ENCODE measurements at places on chromosomes 4 and X.

- DNase-seq = no peak
These were observed 26.5 kb downstream of the TBC1D1 start for GRCh38 chr4:37917388-37917787.

DNA sequence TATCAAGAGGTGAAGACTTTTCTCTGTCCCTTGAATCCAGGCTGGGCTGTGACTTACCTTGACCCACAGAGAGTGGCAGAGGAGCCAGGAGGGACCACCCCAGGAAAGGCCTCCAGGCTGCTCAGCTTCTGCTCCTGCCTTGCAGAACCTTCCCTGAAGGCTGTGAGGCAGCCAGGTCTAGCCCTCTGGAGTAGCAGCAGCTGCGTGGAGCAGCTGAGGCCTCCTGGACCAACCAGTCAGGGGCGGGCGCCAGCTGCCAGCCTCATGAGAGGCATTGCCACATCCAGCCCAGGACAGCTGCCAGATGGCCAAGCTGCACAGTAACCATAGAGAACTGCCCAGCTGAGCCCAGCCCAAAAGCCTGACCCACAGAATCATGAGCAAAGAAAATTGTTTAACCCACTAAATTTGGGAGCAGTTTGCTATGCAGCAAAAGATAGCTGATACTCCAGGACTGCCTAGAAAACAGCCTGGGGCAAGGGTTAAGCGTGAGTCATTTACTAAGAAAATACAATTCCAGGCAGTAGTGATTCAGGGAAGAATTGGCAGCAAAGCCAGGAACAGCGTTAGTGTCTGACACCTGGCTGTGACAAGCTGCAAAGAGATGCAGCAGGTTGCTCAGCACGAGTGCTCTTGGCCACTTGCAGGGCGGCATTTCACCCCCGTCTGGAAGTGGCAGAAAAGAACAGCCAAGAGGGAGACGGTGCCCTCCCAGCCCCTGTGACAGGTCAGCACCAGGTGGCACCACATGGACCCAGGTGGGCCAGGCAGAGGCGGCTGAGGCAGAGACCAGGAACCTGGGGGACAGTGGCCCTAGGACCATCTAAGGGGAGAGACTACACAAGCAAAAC is 14.7 kb upstream of the PDE6B start:
- DNase-seq = no peak

- DNase-seq = no peak
These were observed 92.1 kb downstream of the SHROOM4 start for GRCh38 chrX:50721764-50722521.

GRCh38 chr4:139214039-139214534 is 37.1 kb upstream of the ELF2 start:
- no peak for DNase-seq

DNA sequence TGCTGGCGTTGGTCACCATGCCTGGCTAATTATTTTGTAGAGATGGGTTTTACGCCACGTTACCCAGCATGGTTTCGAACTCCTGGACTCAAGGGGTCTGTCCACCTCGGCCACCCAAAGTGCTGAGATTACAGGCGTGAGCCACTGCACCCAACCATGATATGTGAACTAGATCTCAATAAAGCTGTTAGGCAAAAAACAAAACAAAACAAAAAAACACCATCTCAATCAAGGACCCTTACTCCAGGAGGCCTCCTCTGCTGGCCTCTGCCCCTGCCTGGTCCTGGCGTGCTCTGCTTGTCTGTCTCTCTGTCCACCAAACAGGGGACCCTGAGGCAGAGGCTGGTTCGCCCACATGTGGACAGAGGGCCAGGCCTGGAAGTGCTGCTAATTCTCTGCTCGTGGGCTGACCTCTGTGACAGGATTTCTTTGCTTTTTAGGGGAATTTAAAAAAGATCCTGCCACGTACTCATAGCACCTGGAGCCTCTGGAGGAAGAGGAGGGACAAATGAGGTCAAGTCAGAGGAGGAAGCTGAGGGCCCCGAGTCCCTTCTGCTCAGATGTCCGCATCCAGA is 32.7 kb upstream of the WFS1 start:
- no peak for DNase-seq

DNA sequence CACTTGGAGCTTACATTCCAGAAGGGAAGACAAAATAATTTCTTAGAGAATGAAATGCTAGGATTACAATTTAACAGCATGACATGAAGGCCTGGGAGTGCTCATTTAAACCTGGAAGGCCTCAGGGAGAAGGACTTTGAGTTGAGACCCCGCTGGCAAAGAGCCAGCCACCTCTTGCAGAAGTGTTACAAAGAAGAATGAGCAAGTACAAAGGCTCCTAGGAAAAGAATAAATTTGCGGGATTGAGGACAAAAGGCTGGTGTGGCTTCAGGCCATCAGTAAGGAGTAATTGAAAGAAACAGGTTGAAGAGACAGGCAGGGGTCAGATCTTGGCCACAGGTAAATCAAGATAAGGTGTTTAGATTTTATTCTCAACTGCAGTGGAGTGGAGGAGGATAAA is 3.1 kb upstream of the ELOVL6 start:
- no peak for DNase-seq

- DNase-seq = no peak
These were observed 931.6 kb upstream of the GRIA3 start for GRCh38 chrX:122252454-122252853.

GRCh38 chrX:39507617-39508299 is 590.0 kb downstream of the BCOR start:
- no peak for DNase-seq

- no peak for DNase-seq
These were observed 93.2 kb downstream of the FAM13A start for GRCh38 chr4:88963817-88964216.

DNA sequence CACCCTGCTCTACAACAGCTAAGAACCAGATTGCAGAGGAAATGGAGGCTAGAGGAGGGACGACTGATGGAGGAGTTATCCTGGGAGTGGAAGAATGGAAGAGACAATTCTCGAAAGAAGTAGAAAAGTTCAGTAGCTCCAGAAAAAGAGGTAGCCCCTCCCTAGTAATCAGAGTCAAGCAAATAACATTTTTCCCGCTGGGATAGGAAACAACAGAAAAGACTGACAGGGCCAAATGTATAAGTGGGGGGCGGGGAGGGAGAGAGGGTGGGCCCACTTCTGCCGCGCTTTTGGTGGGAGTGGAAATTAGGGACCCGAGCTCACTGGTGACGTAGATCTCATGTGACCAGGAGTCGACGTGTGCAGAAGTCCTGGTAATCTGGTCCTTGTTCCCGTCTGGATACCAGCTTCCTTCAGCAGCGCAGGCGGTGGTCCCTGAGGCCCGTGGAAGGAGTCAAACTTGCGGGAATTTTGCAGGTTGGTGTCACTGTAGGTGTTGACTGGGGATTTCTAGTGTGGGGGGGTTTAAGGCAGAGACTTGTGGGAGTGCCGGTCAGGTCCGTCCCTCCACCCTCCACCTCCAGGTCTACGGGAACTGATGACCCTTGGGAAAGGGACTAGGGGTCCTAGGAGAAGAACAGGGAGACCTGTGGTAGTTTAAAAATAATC is at the start of gene TCEAL9:
TSS of gene TCEAL9 (plus strand) at position 377 of the 669 bp plus-strand sequence. CDS start 1,179 bp downstream, outside the sequence.
- DNase-seq = peak; percentile 48

GRCh38 chrX:24902806-24903205 is 113.0 kb downstream of the ARX start:
- DNase-seq = no peak
